ENCODE measurements at places on chromosomes 12 and 14.

DNA sequence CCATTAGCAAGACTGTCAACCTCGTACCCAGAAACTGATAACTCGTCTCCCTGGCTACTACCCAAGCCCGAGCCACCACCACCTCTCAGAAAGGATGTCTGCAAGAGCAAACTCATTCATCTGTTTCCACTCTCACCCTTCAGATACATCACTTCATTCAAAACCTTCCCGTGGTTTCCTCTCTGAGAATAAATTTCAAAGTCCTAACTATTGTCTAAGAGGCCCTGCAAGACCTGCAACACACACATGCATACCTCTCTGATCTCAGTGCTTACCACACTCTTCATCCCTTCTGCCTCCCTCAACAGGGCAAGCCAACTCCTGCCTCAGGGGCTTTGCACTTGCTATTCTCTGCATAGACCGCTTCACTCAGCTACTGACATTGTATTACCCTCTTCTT lies 40.6 kb downstream of the PPP1R13B start:
- DNase-seq = no peak

DNA sequence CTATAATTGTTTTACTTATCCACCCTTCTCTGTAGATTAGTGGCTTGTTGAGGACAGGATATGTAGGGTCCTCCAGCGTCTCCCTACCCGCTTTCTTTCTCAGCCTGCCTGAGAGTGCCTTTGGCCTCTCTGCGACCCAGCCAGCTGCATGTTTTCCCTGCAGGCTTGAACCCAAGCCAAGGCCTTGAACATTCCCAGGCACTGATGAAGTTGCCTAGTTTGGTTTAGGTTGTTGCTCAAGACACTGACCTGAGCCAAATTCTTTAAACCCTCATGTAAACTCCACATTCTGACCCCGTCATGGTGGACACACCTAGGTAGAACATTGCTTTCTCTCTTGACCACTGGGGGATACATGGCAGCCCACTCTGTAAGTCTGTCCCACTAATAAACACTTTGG lies 33.4 kb upstream of the TXNRD1 start:
- no peak for DNase-seq

- DNase-seq = no peak
These were observed 30.8 kb downstream of the ADCK1 start for GRCh38 chr14:77830692-77831091.

GRCh38 chr12:51534216-51535074 lies 56.6 kb upstream of the SCN8A start:
- DNase-seq = no peak

DNA sequence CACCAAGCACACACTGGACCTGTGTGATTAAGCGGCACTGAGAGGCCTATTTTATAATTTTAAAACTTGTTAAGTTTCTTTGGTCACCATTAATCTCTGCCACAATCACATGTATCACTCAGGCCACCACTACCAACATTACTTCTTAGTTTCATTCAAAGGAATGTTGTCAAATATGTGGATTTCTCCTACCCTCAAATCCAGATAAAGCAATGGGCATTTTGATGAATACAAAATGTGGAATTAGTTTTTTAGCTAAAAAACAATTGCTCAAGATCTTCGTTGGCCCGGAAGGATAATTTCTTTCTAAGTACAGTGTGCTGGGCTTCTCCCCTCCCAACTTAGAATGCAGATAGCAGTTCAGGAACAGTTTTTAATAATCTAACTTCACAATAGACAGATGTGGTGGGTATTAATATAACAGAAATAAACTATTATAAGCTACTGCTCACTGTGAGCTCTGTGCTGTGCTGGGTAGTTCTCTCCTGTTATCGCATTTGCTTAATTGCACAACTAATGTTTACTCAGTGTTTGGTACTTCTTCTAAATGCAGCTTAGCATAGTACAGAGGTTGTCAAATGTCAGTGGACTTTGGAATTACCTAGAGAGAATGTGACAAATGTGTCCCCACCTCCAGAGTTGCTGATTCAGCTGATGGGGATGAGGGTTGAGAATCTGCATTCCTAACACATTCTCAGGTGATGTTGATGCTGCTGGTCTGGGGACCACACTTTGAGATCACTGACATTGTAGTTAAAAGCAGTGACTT lies 266.7 kb upstream of the AMIGO2 start:
- no peak for DNase-seq

DNA sequence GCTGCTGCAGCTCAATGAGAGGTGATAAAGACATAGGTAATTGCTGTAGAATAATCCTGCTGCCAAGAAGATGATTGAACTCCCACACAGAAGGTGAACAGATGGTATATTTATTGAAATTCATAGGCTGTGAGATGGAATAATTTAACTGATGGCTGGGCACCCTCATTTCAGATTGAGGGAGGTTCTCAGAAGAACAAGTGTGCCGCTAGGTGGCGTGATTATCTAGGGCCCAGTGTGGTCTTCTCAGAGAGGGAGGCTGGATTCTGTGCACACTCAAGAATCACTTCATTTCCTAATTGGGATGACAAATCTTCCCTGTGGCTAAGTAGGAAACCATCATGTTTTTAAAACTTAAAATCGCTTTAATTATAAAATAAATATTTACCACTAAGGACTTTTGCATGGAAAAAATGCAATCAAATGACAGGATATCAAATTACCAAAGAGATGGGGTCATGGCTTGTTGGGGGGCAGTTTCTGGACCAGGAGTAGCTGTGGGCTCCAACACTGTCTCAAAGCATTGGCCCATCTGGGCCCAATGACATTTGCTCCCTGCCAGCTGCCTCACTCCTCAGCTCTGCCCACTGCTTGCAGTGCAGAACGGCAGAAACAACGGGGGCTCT lies 132.3 kb downstream of the SNAPC1 start:
- no peak for DNase-seq
